ENCODE measurements at places on chromosomes 3 and 15. TPM values are rescaled to one million over a fixed set of nuclear protein-coding genes. Genes with fewer than 3 reads are reported as not detected.

The VILL gene
- 3.4 TPM for total RNA-seq

The BFSP2 gene
- total RNA-seq = not detected

The CHRNA5 gene
- total RNA-seq = 0.44 TPM

The SLC22A14 gene
- not detected for total RNA-seq

The GATA2 gene
- total RNA-seq = 7.2 TPM

The PIERCE2 gene
- total RNA-seq = not detected

The CNTN4 gene
- total RNA-seq = 10.5 TPM

The SMAD6 gene
- 11.9 TPM for total RNA-seq

The DNAJA4 gene
- 22.8 TPM for total RNA-seq

The RARRES1 gene
- total RNA-seq = 8.7 TPM

The MYO1E gene
- total RNA-seq = 86.1 TPM

The MLF1 gene
- total RNA-seq = 4.2 TPM

The GOLGA8K gene
- not detected for total RNA-seq

The COL8A1 gene
- total RNA-seq = 10.7 TPM

The STARD9 gene
- total RNA-seq = 37.9 TPM

The BHLHE40 gene
- total RNA-seq = 16.8 TPM

The ANKRD63 gene
- total RNA-seq = not detected

The ANKUB1 gene
- total RNA-seq = not detected

The C2CD4A gene
- total RNA-seq = not detected

The C3orf52 gene
- total RNA-seq = 6.2 TPM

The UMPS gene
- total RNA-seq = 244 TPM

The SLC12A8 gene
- not detected for total RNA-seq

The PLA2G4D gene
- total RNA-seq = not detected

The DNASE1L3 gene
- 2.0 TPM for total RNA-seq

The C3orf49 gene
- not detected for total RNA-seq

The TEX55 gene
- total RNA-seq = 0.66 TPM

The LRRC49 gene
- total RNA-seq = 8.8 TPM

The LRTM1 gene
- not detected for total RNA-seq

The BTLA gene
- total RNA-seq = not detected

The AMT gene
- 1.8 TPM for total RNA-seq

The ISL2 gene
- not detected for total RNA-seq

The LHFPL4 gene
- not detected for total RNA-seq

The SELENOS gene
- 44.5 TPM for total RNA-seq

The CPN2 gene
- not detected for total RNA-seq

The TMEM212 gene
- total RNA-seq = not detected

The CCR2 gene
- total RNA-seq = 1.8 TPM

The MOBP gene
- not detected for total RNA-seq

The CHRNA3 gene
- total RNA-seq = not detected

The GOLGA8R gene
- 7.5 TPM for total RNA-seq

The PPP4R2 gene
- 62.1 TPM for total RNA-seq

The TUSC7 gene
- total RNA-seq = not detected

The GRIP2 gene
- total RNA-seq = 0.22 TPM

The TLR9 gene
- not detected for total RNA-seq

The RTP3 gene
- not detected for total RNA-seq

Data from subcutaneous adipose tissue (tissue), 4 donors.